ENCODE measurements at places on chromosomes 5 and 9. TPM values are rescaled to one million over a fixed set of nuclear protein-coding genes. Genes with fewer than 3 reads are reported as not detected.

- no peak for ATAC-seq
Measured at GRCh38 chr5:79695526-79695925, 5.9 kb downstream of the CMYA5 start.

DNA sequence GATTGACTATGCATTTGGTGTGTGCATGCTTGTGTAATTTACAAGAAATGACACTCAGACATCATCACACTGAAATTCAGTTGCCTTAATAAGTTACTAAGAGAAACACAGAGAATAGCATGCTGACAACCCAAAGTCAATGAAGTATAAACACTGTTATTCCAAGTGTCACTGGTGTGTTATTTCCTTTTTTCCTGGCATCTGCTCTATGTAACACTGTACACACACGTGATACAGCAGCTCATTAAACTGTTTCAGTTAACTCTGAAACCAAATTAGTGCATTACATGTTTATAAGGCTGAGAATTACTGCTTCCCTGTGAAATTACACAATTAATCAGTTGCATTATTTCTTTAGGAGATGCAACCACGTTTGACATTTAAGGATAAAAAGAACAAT lies 252.7 kb downstream of the EFNA5 start:
- no peak for ATAC-seq

DNA sequence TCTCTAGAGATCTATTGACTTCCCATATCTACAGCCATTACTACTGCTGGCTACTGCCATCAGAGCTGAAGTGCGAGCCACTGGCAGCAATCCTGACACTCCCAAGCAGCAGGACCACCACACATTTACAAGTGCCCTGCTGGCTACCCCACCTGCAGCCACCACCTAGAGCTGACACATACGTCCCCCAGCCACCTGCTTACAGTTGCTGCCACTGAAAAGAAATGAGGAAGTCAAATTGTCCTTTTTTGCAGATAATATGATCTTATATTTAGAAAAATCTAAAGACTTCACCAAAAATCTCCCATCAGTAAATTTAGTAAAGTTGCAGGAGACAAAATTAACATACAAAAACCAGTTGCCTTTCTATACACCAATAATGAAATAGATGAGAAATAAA lies 48.4 kb downstream of the ZNF484 start:
- no peak for ATAC-seq

Gene PRUNE2
- total RNA-seq, result 930 TPM

Gene AHRR
- 0.62 TPM for total RNA-seq

Gene LRRC19
- not detected for total RNA-seq

DNA sequence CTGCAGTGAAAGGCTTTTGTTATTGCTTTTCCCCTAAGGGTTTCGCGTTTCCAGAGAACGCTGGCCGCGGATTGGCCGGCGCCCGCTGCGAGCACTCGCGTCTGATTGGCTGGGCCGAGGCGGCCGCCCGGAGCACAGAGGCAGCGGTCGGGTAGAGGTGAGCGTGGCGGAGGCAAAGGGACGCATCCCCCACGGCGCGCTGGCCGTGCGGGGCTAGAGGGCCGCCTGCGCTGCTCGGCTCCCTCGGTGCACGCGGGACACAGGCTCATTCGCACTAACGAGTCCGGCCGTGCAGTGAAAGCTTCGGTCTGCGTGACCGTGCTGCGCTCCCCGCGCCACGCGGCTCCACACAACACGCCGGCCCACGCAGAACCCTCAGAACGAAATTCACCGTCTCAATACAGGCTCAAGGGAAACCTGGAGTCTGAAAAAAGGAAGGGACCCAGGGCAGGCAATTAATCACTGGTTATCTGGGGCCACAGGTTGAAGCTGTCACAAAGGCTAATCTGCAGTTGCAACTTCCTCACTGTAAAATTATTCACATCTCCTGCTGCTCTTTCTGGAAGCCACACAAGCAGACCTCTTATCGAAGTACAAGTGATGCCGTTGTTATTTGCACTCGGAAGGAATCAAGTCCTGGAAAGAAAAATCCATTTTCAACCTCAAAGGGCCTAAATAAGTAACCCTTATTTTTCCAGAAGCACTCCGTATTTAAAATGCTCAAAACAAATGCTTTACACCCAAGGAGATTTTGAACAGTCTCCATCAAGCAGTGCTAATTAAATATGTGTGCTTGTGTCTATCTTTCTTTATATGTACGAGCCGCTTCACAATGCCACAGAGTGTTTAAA lies 94.6 kb downstream of the ZNF608 start:
- peak; percentile 91 for ATAC-seq

Gene TMEM215
- total RNA-seq, result 0.12 TPM

DNA sequence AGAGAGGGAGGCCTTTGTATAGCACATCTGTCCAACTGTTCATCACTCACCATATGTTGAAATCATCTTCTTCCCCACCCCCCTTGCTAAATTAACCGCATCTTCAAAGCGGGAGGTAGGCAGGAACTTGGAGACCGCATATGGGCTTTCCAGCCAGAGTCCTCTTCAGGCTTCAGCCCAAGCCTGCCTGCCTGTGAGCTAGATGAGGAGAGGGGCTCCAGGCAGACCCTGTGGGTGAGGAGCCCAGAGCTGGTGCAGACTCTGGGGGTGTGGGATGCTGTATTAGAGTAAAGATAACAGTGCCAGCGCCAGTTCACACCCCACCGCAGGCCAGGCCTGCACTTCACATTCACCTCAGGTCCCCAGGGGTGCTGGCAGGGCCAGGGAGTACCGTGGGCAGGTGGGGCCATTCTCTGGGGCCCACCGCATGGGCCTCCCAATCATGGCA lies 16.2 kb downstream of the PRRC2B start:
- ATAC-seq, result no peak

DNA sequence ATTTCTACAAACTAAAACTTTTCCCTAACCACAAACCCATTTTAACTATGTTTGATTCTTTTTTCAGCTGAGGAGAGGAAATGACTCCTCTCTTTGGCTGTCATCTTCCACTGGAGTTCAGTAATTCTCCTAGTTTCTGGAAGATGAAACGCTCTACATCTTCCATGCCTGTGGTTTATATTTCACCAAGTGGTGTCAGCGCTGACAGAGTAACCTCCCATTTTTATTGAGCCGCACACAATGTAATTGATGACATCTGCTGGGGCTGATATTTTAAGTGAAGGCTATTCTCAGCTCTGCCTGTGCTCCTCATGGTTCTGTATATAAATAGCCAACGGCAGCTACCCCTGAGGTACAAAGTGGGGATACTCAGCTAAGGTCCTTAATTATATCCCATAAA lies 234.6 kb downstream of the SPOCK1 start:
- no peak for ATAC-seq

GRCh38 chr9:6301858-6302257 lies 26.3 kb upstream of the TPD52L3 start:
- ATAC-seq, result no peak

GRCh38 chr5:152185547-152186245 lies 219.4 kb downstream of the NMUR2 start:
- ATAC-seq, result no peak

Measured in gastroesophageal sphincter (tissue), 4 donors.